ENCODE measurements at places on chromosomes 4 and X. TPM values are rescaled to one million over a fixed set of nuclear protein-coding genes. Genes with fewer than 3 reads are reported as not detected.

DNA sequence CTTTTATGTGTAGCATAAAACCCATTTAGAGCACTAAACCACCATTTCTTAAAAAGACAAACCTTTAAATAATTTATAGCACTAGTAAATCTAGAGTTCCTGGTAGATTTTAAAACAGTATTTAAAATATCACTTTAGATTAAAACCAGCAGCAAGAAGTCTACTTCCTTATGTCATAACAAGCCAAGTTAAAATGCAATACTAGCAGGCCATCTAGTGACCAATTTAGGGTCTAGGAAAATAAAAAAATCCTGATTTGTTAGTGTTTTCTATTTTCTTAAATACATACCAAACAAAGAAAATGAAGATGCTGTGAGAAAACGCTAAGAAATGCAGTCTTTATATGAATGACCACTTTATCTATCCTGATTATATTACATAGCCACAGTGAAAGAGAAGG lies 53.9 kb downstream of the PAPSS1 start:
- peak; percentile 32 for DNase-seq

DNA sequence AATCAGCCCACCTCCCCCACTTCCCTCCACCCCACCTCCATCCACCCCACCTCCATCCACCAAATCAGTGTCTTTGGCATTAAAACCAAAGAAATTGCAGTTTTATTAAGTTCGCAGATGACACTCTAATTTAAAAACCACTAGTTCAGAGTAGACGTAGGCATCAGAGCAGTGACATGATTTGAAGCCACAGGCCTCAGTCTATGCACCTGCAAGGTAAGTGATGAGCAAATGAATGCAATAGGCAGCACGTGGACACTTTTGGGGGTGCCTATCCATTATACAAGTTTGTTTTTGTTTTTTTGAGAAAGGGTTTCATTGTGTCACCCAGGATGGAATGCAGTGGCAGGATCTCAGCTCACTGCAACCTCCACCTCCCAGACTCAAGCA lies 88.0 kb upstream of the TRIM2 start:
- DNase-seq = no peak

DNA sequence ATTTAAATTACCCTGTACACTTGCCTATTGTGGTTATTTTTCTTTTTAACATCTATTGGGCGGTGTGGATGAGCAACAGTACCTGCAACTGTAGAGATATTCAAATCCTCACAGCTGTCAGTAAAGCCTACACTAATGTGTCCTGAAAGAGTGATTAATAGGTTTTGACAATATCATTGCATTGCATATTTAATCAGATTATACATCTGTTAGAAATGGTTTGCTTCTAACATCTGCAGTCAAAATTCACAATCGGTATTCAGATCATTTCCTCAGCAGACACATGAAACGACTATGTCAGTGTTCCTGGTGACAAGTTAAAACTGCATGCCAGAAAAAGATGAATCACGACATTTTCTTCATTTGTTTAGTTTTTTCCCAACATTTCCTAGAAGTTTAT lies 254.6 kb upstream of the EPHA5 start:
- DNase-seq = peak; percentile 4

DNA sequence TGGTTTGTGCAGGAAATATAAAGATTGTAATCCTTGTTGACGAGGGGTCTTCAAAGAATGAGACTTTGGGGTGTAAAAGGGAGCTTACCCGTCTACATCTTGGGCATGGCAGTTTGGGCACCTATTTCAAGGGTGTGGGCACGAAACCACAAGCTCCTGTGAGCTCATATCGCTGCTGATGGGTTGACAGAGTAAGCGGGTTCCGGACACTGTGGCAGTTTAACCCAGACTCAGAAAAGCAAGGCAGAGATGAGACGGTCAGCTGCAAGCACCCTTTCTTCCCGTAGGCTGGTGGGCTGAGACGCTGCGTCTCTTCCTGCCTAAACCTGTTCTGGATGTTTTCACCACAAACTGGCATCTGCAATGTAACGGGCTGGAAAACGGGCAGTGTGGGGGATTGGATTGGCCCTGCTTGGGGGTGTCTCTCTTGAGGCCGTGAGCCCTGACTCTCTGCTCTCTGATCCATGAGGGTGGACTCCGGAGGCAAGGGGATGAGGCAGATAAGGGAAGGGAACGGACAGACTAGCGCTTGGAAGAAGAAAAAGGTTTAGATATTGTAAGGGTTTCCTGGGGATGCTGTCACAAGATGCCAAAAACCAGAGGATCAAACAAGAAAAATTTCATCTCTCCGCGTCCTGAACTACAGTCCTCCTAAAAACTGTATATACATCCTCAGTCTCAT lies 237.5 kb downstream of the SHOX start:
- no peak for DNase-seq

- no peak for DNase-seq
Observed at GRCh38 chr4:168097161-168097560, 4.8 kb downstream of the ANXA10 start.

DNA sequence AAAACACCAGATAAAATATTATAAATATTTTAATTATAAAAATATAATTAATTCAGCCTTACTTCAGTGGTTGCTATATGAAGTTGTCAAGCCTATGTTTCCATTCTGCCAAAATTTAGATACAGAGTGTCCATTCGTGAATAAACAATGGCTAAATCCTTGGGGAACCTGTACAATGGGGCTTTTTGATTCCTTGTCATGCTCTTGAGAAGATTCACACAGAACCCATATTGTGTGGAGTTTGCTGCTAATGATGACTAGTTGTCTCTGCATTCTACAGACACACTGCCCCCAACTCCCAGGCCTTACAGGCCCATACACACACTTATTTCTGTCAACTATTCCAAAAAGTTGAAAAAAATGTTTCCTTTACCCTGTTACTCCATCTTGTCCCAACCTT lies 33.4 kb upstream of the MAGEC2 start:
- no peak for DNase-seq

The CT45A1 gene
- not detected for total RNA-seq

The DAPP1 gene
- 5.7 TPM for total RNA-seq

GRCh38 chrX:136768469-136769084 lies 12.2 kb downstream of the ARHGEF6 start:
- peak; percentile 43 for DNase-seq

DNA sequence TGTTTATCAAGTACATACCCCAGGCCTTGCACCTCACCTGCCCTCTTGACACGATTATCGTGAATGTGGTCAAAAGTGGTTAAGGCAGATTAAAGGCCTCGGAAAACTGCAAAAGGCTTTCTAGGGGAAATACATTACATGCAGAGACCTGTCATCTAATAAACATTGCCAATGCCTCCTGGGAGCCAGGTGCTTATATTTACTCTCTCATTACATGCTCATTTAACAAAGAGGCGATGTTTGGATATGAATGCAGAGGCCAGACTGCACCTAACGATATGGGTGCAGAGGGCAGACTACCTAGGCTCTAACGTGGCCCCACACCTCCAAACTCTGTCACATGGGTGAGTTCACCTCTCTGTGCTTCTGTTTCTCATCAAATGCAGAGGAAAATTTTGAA lies 14.5 kb downstream of the CRMP1 start:
- no peak for DNase-seq

The TCEAL6 gene
- 5.1 TPM for total RNA-seq

- no peak for DNase-seq
Observed at GRCh38 chrX:141879616-141880015, 24.1 kb upstream of the MAGEC1 start.

- DNase-seq = no peak
Observed at GRCh38 chr4:128574706-128575105, 234.8 kb upstream of the JADE1 start.

DNA sequence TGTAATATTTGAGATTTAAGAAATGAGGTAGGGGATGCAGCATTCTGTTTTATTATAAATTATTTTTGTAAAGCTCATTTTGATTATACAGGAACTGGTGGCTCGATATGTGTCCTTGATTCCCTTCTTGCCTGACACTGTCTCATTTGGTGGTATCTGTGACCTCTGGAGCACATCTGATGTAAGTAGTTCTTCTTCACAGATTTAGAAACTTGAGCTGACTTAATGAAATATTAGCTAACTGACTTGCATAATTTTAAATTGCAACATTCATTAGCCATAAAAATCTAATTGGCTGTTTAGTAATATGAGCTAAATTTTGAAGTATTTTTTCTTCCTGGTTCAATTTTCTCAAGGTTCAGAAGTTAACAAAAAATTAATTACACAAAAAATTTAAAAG lies 69.1 kb downstream of the FBXL5 start:
- no peak for DNase-seq

The TMEM144 gene
- total RNA-seq = 5.8 TPM

GRCh38 chrX:40153345-40154249 lies 55.8 kb upstream of the BCOR start:
- peak; percentile 92 for DNase-seq

- DNase-seq = no peak
Observed at GRCh38 chr4:42724451-42724850, 67.5 kb upstream of the ATP8A1 start.

The N4BP2 gene
- 52.2 TPM for total RNA-seq

GRCh38 chr4:114137984-114138383 lies 158.5 kb upstream of the ARSJ start:
- DNase-seq = no peak

DNA sequence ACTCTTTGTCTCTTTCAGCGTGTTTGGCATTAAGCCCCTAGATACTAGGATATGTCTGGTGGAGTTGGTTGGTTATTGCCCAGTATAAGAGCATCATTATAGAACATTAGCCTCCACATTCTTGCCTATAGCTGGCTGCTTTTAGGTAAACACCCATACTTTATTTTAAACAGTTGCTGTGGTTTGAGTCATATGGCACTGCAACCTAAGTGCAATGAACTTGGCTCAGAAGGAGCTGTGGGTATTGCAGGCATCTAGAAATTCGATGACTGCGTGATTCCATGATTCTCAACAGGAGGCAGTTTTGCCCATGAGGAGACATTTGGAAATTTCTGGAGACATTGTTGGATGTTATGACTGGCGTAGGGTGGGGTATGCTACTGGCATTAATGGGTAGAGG lies 49.5 kb downstream of the DCLK2 start:
- DNase-seq = no peak

- no peak for DNase-seq
Observed at GRCh38 chr4:167274351-167274750, 40.1 kb upstream of the SPOCK3 start.

DNA sequence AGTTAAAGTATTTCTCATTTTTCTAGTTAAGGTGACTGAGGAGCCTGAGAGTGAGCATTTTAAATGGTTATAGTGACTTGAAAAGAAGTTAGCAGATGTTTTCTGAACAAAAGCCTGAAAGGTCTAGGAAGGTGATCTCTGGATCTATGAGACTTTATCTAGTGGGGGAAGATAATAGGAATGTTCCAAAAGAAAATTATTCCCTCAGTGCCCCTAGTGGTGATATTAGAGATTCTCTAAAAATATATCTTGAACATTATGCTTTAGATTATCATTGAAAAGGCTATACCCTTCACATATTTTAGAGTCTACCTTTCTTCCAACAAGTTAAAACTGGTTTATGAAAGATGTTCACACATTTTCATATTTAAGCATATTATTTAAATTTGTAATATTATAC lies 69.0 kb upstream of the SPANXN1 start:
- DNase-seq = no peak

- DNase-seq = no peak
Observed at GRCh38 chr4:61740886-61741285, 540.8 kb downstream of the ADGRL3 start.

DNA sequence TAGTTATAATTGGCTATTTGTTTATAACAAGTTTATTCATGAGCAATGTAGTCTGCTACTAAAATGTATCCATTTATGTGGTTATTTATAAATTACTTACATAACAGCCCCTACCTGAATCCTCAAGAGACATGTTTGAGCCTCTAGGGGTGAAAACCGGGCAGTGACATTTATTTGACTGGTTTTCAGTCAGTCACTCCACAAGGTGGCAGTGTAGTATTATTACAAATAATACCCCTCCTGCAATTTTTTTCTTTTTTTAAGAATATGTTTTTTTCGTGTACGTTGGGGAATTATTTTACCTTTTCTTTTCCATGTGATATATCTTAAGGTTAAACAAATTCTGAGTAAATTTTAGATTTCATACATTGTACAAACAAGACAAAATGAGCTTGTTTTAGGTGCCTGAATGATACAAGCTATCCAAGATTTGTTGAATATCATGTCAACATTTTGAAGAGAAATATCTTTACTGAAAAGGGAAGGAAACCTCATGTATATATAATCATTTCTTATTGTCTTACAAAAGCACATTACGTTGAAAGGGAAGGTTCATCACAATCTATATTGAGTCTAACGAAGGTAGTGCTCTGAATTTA lies 598.7 kb upstream of the TECRL start:
- DNase-seq = peak; percentile 61

DNA sequence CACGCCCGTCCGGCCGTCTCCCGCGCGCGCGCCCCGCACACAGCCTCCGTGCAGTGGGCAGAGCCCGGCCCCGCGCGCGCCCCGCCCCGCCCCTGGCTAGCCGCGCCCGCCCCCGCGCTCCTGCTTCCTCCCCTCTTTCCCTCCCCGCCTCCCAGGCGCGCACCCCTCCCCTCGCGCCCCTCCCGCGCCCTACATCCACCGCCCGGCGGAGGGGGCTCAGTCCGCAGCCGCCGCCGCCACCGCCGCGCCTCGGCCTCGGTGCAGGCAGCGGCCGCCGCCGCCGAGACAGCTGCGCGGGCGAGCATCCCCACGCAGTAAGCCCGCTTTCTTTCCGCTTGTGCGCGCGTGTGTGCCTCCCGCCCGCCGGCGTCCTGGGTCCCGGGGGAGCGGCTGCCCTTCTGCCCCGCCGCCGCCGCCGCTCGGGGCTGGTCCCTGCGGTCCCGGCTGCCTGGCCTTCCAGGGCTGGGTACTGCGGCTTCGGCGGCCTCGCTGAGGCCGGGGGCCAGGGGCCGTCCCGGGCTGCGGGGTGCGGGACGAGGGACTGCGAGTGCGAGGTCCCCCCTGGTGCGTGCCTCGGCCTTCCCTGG lies at the start of gene FHL1:
TSS of gene FHL1 (plus strand) at position 219 of the 587 bp plus-strand sequence.
- DNase-seq = no peak

GRCh38 chr4:147674496-147674895 lies 9.5 kb downstream of the PRMT9 start:
- no peak for DNase-seq

- no peak for DNase-seq
Observed at GRCh38 chr4:124948976-124949597, 236.6 kb upstream of the ANKRD50 start.

- DNase-seq = no peak
Observed at GRCh38 chrX:19889582-19890342, 2.4 kb upstream of the SH3KBP1 start.

DNA sequence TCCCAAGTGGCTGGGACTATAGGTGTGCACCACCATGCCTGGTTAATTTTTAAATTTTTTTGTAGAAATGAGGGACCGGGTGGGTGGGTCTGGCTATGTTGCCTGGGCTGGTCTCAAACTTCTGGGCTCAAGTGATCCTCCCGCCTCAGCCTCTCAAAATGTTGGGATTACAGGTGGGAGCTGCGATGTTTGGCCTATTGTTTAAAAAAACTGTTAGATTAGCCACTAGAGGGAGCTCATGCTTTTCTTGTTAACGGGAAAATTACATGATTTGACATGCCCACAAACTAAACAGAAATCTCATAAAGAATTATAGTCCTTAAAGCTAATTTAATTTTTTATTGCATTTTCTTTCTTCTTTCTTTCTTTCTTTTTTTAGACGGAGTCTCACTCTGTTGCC lies 5.0 kb upstream of the SDAD1 start:
- DNase-seq = peak; percentile 55

All from spinal cord (tissue), 10 donors.